NCI-H2081 (cell line): ENCODE measurements at places on chromosomes 7 and 10.

- no peak for DNase-seq
These were observed 72.8 kb downstream of the CCNY start for GRCh38 chr10:35409094-35409582.

- no peak for DNase-seq
These were observed 22.3 kb downstream of the CALML5 start for GRCh38 chr10:5476918-5477525.

- no peak for DNase-seq
These were observed 10.7 kb downstream of the NCOA4 start for GRCh38 chr10:46019569-46020343.

DNA sequence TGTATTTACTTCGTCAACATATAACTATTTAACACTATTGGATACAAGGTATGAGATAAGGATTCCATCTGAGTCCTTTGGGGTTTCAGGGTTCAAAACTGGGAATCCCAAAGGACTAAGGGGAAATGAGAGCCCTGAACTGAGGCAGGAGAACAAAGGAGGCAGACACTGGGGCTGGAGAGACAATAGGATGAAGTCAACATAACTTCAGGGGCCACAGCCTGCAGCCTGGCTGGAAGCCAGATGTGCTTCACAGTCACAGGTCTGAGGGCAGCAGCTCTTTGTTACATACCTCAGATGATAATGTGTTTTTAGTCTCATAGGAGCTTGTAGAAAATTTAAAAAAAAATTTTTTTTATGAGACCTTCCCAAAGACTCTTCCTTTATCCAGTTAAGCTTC is 73.3 kb downstream of the NRF1 start:
- peak; percentile 11 for DNase-seq

DNA sequence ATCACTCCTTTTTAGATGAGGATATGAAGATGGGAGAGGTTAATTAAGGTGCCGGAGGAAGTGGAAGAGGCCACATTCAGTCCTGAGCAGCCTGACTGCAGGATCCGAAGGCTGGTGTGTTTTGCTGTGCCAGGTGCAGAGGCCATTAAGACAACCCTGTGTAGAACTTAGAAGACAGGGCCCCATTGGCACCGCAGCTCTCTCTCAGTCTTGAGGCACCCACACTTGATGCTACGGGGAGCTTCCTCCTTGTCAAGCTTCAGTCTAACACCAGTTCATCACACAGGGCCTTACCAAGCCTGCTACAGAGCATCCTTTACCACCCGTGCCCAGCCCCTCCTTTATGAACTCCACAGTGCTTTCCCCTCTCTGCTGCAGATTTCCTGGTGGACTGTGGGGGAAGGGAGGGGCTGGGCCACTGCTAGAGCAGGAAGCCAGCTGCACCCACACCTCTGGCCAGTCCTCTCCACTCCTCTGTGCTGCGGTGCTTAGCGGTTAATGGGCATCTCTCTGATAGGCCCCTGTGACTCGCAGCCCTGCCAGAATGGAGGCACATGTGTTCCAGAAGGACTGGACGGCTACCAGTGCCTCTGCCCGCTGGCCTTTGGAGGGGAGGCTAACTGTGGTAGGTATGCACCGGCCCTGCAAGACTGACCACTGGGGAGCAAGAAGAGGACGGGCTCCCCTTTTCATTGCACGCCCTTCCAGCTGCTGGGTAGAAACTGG is 45.5 kb downstream of the VWA2 start:
- DNase-seq, result no peak

- DNase-seq, result no peak
These were observed 65.6 kb downstream of the ZNF503 start for GRCh38 chr10:75335983-75336382.

GRCh38 chr10:89329151-89329550 is 1.4 kb downstream of the IFIT3 start:
- DNase-seq, result no peak

DNA sequence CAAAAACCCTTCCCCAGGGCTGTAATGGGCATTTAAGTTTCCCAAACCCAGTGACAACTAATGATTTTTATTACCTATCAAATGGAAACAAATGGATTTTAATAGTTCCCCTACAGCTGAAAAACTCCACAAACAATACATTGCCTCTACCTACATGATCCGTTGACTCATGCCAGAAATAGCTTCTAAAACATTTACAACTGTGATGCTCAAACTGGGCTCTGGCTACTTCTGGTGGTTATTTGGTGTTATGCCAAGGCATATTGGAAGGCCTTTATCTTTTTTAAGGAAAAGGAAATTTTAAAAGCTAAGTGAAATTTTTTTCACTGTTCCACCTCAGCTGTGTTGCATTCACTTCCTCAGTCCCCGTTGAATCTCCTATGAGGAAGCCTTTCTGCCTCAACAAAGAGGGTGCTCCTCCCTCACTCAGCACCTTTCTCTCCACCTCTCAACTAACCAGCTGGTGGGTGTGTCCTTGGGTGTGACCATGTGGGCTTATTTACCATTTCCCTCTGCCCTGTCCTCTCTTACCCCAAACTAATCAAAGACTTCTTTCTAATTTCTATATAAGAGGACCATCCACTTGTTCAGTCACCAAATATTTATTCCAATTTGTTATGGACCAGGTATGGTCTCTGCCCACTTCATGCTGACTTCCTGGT is 82.9 kb downstream of the PRTFDC1 start:
- no peak for DNase-seq

DNA sequence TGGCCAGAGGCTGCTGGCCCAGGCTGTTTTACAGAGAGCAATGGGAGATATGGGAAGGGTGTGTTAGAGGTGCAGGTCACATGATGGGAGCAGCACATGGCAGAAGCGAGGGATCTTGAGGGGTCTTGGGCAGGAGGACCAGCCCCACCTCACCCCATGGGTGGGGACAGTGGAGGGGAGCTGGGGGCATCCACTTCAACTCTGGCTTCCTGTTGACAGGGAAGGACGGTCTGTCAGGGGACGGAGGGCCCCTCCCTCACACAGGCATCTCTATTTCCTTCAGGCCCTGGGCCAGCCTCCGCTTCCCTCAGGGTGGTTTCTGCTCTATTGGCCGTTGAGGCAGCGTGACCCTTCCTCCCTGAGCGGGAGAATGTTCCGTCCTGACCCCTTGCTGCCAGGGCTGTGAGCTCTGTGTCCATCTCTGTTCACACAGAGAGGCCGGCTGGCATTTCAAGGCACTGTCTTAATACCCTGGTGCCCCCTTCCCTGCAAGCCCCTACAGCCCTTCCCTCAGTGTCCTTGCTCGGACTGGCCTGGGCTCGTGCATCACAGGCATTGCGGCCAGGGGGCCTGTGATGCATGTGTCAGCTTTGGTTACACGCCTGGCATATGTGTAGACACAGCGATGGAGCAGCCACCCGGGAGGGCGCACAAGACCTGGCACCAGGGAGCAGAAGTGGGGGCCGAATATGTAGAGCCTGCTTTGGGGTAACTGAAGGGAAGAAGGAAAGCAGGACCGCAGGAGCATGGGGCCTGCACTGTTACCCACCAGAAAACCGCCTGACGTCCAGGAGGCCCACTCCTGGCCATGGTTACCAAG is 31.8 kb downstream of the RAMP3 start:
- DNase-seq, result no peak

DNA sequence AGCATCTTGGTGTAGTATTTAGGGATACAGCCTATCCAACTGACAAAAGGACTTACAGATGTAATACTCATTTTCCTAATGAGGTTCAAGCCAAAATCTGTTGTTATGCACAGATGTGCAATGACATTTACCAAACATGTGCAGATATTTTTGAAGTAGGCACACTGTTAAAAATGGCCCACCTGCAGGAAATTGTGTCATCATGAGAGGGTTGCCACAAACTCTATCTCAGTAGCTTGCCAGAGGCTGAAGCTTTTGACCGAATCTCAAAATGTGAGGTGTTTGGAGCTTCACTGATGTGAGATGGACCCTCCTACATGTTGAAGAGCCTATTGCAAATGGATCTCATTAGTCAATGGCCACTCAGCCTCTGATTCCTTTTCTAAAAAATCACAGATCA is 89.7 kb upstream of the CSTF2T start:
- no peak for DNase-seq

GRCh38 chr7:116942504-116942903 is 10.8 kb upstream of the ST7 start:
- no peak for DNase-seq

GRCh38 chr7:11082121-11082520 is 108.4 kb downstream of the PHF14 start:
- DNase-seq, result no peak

DNA sequence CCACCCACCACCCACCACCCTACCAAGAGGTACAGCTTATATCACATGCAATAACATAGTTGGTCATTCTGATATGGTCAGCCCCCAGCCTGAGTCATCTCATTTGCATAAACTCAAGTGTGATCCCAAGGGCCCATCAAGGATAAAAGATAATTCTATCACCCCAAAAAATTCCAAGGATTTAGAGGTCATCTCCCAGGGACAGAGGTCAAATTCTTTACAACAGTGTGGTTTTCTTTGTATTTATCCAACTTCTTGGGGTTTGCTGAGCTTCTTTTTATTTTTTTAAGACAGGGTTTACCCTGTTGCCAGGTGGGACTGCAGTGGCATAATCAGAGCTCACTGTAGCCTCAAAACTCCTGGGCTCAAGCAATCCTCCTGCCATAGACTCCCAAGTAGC is 9.4 kb upstream of the GTPBP10 start:
- DNase-seq, result no peak

GRCh38 chr7:964401-965231 is 10.1 kb upstream of the ADAP1 start:
- DNase-seq, result no peak

- no peak for DNase-seq
These were observed 231.1 kb downstream of the GPR158 start for GRCh38 chr10:25405871-25406270.

- no peak for DNase-seq
These were observed 6.4 kb upstream of the SOSTDC1 start for GRCh38 chr7:16471933-16472332.

GRCh38 chr10:131944412-131944811 is 37.3 kb downstream of the BNIP3 start:
- DNase-seq, result no peak

DNA sequence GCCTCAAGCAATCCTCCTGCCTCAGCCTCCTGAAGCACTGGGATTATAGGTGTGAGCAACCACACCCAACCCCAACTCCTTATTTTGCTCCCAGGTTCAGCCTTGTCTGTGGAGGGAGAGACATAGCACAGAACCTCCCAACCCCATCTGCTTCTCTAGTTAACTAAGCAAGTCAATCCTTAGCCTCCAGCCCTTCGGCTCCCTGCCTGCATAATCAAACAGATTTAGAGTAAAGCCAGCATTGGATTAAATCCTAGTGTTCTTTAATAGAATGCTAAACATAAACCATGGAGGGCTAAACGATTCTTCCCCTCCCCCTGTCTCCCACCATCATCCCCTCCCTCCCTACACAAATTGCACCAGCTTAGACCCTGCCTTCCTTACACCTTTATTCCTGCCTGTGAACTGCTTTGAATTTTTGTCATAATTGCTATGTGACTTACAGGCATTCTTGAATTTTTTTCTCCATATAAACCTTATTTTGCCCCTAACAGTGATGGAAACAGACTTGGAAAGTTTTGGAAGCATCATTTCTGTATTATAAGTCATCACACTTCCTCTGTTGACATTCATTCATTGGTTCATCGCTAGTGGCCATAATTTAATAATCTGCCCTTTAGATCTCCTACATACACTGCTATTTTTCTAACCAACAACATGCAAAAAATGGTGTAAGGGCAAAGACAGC is 72.6 kb upstream of the TOMM7 start:
- no peak for DNase-seq

DNA sequence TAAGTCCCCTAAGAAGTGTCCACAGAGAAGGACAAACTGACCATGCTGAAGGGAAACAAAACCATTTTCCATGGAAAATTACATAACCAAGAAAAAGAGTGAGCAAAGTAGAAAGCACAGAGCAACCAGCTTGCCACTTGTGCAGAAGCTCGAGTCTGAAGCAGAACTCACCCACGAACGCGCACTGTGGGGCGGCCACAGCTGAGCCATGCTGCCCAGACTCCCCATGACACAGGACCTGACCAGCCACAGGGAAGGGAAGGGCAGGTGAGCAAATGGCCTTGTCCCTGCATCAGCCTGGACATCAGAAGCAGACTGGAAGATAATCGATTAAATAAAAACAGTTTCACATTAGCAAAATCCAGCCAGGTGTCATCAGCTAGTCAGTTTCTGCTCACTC is 95.7 kb downstream of the TCERG1L start:
- no peak for DNase-seq

GRCh38 chr7:1555046-1555812 is 776 bp downstream of the TMEM184A start:
- DNase-seq, result peak; percentile 70

DNA sequence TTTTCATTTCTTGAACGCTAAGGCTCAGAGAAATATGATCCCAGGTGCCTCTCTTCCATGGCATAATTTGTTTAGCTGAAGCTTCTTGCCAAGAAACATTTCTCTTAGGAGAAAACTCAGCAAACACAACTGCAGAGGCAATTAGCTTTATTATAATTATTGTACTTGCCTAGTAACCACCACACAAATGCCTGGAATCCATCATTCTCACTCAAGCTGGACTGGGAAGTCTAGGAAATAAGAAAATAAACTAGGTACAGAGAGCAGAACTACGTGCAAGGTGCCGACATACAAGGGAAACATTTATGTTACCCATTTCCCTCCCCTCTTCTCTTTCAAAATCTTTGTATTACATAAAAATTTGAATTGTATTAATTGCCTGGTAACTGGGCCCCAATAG is 15.1 kb downstream of the SLC35B4 start:
- no peak for DNase-seq

- DNase-seq, result no peak
These were observed 13.2 kb downstream of the ARHGAP19 start for GRCh38 chr10:97279121-97279815.

DNA sequence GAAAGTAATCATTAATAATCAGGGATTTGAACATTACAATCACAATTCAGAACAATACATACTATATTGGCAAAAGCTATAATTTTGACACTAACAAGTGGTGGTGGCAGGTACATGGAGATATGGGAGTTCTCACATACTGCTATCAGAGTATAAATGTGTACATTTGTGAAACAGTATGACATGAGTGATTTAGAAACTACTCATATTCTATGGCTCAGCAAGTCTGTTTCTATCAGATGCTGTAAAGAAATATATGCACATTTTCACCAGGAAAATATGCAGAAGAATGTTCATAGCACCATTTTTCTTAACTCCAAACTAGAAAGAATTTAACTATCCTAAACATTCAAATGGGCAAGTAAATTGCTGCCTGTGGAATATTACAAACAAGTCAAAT is 620.0 kb downstream of the SH2D4B start:
- no peak for DNase-seq

DNA sequence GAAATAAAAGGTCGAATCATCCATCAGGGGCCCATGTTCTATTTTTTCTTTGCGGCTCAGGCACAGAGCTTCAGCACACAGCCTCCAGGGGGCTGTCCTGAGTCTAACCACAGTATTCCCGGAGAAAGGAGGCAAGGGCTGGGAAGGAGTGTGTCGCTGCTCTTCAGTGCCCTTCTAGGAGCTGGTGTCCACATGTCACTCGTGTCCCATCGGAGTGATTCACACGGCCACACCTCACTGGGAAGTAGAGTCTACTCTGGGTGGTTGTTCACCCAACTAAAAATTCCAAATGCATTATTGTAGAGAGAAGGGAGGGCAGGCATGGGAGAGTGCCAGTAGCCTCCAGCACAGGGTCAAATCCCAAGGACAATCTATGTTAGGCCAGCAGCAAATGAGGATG is 114.8 kb upstream of the LANCL2 start:
- DNase-seq, result no peak
